ENCODE measurements at places on chromosomes 16 and 17.

GRCh38 chr17:34403006-34403405 is 40.0 kb upstream of the CCL1 start:
- no peak for DNase-seq

DNA sequence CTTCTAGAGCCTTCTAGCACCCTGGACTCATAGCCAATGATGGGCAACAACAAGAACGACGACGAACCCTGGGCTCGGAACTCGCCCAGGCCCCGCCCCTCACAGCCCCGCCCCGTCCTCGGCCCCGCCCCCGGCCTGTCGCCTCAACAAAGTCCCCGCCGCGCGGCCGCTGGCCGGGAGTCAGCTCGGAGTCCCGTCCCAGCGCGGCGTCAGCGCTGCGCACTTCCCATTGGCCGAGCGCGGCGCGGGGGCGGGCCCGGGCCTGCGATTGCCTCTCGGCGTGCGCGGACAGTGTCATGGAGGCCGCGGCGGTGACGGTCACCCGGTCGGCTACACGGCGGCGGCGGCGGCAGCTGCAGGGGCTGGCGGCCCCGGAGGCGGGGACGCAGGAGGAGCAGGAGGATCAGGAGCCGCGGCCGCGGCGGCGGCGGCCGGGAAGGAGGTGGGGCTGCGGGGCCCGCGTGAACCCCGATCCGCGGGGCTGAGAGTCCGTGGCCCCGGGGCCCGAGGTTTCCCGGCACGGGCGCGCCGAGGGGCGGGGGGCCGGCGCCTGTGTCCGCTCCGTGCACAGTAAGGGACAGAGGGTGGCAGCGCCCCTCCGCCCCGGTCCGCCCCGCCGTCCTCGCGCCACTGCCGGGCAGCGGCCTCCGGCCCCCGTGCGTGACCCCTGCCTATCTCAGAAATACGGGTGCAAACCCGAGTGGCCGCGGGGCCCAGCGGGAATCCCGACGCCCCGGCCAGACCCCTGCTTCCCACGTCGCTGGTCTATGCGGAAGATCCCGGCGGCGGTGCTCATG is at the start of gene ENGASE:
TSS of gene ENGASE (plus strand) at position 176 of the 797 bp plus-strand sequence. CDS start at position 297, 121 bp downstream.
- peak; percentile 86 for DNase-seq

DNA sequence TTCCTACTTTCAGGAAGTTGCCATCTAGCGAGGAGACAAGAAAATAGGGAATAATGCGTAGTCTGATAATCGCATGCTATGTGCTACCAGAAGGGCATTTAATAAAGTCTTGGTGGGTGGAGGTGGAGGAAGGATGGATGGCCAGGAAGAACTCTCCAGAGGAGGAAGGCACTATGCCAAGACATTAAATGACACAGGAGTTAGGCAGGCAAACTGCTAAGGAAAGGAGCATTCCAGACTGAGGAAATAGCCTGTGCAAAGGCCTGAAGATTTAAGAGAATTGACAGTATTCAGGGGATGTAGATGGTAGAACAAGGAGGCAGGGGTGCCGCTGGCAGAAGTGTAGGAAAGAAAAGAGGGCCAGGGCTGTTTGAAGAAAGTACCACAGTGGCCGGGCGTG is 19.3 kb upstream of the ARHGAP44 start:
- DNase-seq = no peak

GRCh38 chr16:7090628-7091115 is 242.0 kb upstream of the RBFOX1 start:
- DNase-seq = no peak

GRCh38 chr16:53142823-53143568 is 88.2 kb downstream of the CHD9 start:
- DNase-seq = no peak

All from activated CD4-positive, alpha-beta T cell treated with anti-CD3 and anti-CD28 coated beads, Interleukin-2, amount 50 U/mL, for 4 hours (primary cell).